Fibroblast of skin of abdomen (primary cell): ENCODE measurements at places on chromosomes 6 and 20.

DNA sequence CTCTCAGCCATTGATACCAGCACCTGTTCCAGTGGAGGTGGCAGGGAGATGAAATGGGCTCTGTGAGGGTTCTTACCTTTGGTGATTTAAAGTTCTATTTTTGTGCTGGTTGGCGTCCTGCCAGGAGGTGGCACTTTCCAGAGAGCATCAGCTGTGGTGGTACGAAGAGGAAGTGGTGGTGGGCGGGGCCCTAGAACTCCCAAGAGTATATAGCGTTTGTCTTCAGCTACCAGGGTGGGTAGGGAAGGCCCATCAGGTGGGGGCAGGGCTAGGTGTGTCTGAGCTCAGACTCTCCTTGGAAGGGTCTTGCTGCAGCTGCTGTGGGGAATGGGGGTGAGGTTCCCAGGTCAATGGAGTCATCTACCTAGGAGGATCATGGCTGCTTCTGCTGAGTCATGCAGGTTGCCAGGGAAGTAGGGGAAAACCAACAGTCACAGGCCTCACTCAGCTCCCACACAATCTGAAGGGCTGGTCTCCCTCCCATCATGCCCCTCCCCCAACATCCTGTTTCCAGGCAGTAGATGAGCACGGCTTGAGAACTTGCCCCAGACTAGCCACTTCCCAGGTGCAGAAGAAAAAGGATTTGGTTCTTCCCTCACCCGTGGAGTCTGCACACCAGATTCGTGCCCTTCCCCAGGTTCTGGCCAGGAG, 46.6 kb downstream of the MOXD1 start:
- DNase-seq, result no peak

GRCh38 chr6:20870021-20870420, 335.8 kb downstream of the CDKAL1 start:
- no peak for DNase-seq

DNA sequence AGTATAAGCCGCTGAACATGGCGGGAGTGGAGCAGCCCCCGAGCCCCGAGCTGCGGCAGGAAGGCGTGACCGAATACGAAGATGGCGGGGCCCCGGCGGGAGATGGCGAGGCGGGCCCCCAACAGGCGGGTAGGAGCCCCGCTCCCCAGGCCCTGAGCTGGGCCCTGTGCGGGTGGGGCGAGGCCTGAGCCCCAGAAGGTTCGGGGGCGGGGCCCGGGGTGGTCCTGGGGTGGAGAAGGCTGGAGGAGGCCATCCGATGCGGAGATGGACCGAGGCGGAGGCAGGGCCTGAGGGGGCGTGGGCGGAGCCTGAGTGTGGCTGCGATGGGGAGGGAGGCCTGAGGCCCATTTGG, 7.1 kb downstream of the L3MBTL1 start:
- no peak for DNase-seq

DNA sequence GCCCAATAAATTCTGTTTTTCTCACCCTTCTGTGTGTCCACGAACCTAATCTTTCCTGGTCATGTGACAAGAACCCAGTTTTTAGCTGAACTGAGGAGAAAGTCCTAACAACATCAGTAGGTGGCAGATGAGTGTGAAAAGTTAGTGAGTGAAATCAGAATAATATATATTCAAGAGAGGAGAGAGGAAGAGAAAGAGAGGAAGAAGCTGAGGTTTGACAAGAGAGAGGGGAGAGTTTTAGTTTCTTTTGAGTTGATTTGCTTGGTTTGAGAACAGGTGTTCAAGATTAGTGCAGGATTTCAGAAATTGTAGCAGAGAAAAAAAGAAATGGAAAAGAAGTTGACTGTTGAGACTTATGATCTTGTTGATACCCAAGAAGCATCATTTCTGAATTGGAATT, 930.5 kb upstream of the FLRT3 start:
- DNase-seq, result no peak
